ENCODE measurements at places on chromosomes 16 and 17.

DNA sequence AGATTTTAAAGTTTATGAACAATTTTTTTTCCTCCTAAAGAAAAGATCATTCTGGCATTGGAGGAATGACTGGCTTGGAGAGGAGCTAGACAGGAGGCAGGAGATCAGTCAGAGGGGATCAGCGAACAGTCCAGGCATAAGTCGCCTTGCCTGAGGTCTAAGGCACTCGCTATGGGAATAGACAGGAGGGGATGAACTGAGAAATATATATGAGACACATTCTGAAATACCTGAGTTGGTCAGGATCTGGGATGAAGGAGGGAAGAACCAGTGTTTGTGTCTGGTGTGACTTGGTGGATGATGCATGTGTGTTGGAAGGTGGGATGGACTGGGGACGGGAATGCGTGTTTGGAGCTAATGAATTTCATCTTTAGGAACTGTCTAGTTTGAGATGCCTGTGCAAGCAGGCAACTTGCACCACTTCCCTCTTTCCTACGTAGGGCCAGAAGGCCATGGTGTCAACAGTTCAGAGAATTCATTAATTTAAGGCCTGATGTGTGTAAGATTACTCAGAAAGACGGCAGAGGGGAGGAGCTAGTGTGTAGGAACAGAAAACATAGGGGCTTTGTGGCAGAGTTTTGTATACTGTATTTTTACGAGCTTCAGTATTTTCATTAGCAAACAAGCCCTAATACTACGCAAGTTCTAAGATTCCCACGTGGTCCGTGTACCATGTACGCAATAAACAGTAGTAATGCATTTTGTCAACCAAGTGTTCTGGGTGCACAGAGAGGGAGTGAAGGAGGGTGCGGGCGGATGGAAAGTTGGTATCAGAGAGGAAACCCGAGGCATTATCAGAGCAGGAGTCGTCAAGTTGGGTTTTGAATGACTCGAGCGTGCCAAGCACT is 825 bp downstream of the HEATR6 start:
- DNase-seq, result no peak
- peak overlapping the region; percentile 98 for H3K4me3 ChIP-seq
- peak overlapping the region; percentile 100 for H3K27ac ChIP-seq
- peaks cover 29% of the 10 kb centered on the region for H3K4me1 ChIP-seq
- H3K27me3 ChIP-seq, result no peaks in the 10 kb centered on the region

DNA sequence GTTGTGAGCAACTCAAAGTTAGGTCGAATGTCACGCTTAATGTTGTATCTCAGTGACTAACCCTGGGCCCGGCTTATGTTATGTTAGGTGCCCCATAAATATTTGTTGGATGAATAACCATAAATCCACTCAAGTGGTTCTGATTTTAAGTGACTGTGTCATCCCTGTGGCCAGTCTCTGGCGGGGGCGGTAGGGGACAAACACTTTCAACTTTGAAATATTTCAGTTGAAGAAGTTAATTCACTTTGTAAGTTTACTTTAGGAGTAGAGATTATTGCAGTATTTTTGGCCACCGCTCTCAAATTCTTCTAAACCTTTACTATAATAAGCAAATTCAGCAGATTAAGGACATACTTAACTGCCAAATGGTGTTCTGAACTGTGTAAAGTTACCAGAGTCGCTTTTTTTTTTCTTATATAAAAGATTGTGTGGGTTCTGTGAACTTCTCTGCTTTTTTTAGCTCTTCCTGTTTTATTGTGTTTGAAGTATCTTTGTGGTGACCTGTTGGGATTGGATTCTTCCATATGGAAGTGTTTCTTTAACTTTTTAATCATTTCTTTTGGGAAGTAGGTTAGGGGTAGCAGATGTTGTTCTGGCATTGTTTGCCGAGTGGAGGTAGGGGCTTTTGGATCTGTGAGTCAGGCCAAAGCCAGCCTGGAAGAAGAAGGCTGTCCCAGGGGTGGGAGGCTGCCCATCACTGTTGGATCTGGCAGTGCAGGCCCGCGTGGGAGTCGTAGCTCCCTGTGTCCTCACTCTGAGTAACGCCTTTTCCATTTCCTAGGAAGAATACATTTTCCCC is 61.4 kb upstream of the TBX2 start:
- H3K4me3 ChIP-seq, result no peak overlapping the region
- H3K36me3 ChIP-seq, result no peaks in the 10 kb centered on the region
- DNase-seq, result no peak
- H3K27me3 ChIP-seq, result no peaks in the 10 kb centered on the region
- no peak overlapping the region for H3K27ac ChIP-seq

GRCh38 chr17:54901230-54901822 is 674 bp downstream of the TOM1L1 start:
- no peak overlapping the region for H3K27ac ChIP-seq
- DNase-seq, result no peak
- no peaks in the 10 kb centered on the region for H3K36me3 ChIP-seq
- peaks cover 3% of the 10 kb centered on the region for H3K4me1 ChIP-seq
- peak overlapping the region; percentile 60 for H3K4me3 ChIP-seq
- peaks cover 40% of the 10 kb centered on the region for H3K27me3 ChIP-seq

DNA sequence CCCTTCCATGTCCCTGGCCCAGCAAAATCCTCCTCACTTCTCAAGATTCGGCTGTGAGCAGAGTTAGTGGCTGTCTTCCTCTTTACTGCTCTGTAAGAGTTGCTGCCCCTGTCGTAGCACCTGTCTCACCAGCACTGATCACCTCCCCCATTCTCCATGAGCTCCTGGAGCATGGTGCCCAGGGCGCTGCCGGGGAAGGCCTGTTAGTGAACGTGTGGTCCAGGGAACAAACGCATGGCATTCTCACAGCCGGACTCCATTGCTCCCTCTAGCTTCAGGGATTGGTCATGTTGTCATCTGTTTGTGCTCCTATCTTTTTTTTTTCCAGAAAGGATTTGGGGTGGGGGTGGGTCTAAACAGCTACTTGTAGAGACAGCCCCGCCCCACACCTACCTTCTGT is 141.2 kb downstream of the CMIP start:
- no peak for DNase-seq
- H3K36me3 ChIP-seq, result peaks cover 3% of the 10 kb centered on the region
- peaks cover 20% of the 10 kb centered on the region for H3K4me1 ChIP-seq
- no peaks in the 10 kb centered on the region for H3K27me3 ChIP-seq
- H3K27ac ChIP-seq, result no peak overlapping the region
- no peak overlapping the region for H3K4me3 ChIP-seq

GRCh38 chr16:57757326-57757786 is 21.8 kb downstream of the KATNB1 start:
- no peak overlapping the region for H3K4me3 ChIP-seq
- H3K36me3 ChIP-seq, result peaks cover 5% of the 10 kb centered on the region
- H3K27me3 ChIP-seq, result no peaks in the 10 kb centered on the region
- H3K4me1 ChIP-seq, result peaks cover 6% of the 10 kb centered on the region
- peak; percentile 79 for DNase-seq

GRCh38 chr16:67150047-67150832 is 558 bp downstream of the B3GNT9 start:
- DNase-seq, result peak; percentile 39
- H3K36me3 ChIP-seq, result peaks cover 46% of the 10 kb centered on the region
- peaks cover 19% of the 10 kb centered on the region for H3K4me1 ChIP-seq
- no peak overlapping the region for H3K27ac ChIP-seq
- H3K27me3 ChIP-seq, result peaks cover under 1% of the 10 kb centered on the region

DNA sequence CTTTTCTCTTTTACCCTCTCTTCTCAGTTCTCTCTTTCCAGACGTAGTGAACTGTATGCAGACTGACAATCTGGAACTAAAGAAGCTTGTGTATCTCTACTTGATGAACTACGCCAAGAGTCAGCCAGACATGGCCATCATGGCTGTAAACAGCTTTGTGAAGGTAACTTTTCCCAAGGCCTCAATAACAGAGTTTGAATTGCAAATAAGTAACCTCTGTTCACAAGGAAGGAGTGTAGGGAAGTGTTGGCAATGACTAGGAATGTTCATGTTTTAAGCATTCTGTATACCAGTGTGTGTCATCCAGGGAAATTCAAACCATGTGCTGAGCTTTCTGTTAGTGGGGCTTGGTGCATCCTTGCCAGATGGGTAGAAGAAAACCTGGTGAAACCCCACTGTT is 18.6 kb downstream of the AP2B1 start:
- H3K27me3 ChIP-seq, result no peaks in the 10 kb centered on the region
- peaks cover 59% of the 10 kb centered on the region for H3K36me3 ChIP-seq
- no peak overlapping the region for H3K27ac ChIP-seq
- DNase-seq, result no peak
- no peaks in the 10 kb centered on the region for H3K4me1 ChIP-seq

GRCh38 chr17:74851612-74852236 is 8.0 kb downstream of the GRIN2C start:
- no peak for DNase-seq
- peaks cover 8% of the 10 kb centered on the region for H3K4me1 ChIP-seq
- peaks cover 32% of the 10 kb centered on the region for H3K27me3 ChIP-seq
- H3K36me3 ChIP-seq, result no peaks in the 10 kb centered on the region

DNA sequence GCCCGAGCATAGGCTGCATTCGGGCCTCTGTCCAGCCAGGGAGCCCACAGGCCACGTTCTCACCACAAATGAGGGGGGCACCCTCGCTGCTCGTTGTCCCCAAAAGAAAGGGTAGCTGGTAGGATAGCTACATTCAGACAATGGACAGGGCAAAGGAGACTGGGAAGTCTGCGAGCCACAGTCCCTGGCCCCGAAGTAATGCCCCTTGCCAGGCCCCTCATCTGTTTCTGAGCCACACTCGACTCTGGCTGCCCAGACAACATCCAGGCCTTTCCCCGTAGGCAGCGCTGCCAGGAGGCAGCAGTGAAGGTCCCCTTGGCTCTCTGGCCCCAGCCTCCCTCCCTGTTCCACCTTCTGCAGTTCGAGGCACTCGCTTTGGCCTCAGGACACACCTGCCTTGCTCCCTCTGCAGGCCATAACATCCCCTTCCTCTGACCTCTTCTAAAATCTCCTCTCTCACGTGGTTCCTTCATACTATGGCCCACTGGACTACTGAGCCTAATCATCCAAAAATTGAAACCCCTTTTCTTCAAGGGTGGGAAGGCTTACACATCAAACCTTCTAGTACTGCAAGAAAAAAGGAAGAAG is 12.2 kb downstream of the AIPL1 start:
- peaks cover 14% of the 10 kb centered on the region for H3K4me1 ChIP-seq
- no peak for DNase-seq
- no peak overlapping the region for H3K4me3 ChIP-seq

DNA sequence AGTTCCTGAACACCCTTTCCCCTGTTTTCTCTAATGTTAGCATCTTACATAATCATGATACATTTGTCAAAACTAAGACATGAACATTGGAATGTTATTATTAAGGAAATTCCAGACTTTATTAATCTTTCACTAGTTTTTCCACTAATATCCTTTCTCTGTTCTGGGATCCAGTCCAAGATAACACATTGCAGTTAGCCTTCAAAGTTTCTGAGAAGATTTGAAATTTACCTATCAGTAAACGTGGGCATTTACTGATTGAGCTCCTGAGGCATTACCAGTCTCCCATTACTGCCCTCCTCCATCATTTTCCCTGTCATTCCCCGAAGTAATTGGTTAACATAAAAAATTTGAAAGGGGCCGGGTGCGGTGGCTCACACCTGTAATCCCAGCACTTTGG is 5.7 kb upstream of the CD300LG start:
- DNase-seq, result no peak
- H3K4me1 ChIP-seq, result peaks cover 2% of the 10 kb centered on the region
- no peaks in the 10 kb centered on the region for H3K36me3 ChIP-seq
- peaks cover 19% of the 10 kb centered on the region for H3K27me3 ChIP-seq
- H3K27ac ChIP-seq, result no peak overlapping the region

- H3K27ac ChIP-seq, result peak overlapping the region; percentile 31
- H3K4me3 ChIP-seq, result no peak overlapping the region
- H3K4me1 ChIP-seq, result peaks cover 14% of the 10 kb centered on the region
- peaks cover 48% of the 10 kb centered on the region for H3K36me3 ChIP-seq
- DNase-seq, result no peak
Observed at GRCh38 chr17:82911822-82912221, 72.0 kb upstream of the ZNF750 start.

GRCh38 chr17:15108992-15109391 is 156.1 kb downstream of the PMP22 start:
- no peaks in the 10 kb centered on the region for H3K27me3 ChIP-seq
- DNase-seq, result no peak
- no peak overlapping the region for H3K4me3 ChIP-seq
- H3K36me3 ChIP-seq, result no peaks in the 10 kb centered on the region
- H3K4me1 ChIP-seq, result peaks cover 2% of the 10 kb centered on the region
- no peak overlapping the region for H3K27ac ChIP-seq

- H3K27me3 ChIP-seq, result peaks cover 45% of the 10 kb centered on the region
- DNase-seq, result no peak
- H3K36me3 ChIP-seq, result no peaks in the 10 kb centered on the region
- no peak overlapping the region for H3K27ac ChIP-seq
Observed at GRCh38 chr16:49858200-49859124, 2.5 kb upstream of the ZNF423 start.

DNA sequence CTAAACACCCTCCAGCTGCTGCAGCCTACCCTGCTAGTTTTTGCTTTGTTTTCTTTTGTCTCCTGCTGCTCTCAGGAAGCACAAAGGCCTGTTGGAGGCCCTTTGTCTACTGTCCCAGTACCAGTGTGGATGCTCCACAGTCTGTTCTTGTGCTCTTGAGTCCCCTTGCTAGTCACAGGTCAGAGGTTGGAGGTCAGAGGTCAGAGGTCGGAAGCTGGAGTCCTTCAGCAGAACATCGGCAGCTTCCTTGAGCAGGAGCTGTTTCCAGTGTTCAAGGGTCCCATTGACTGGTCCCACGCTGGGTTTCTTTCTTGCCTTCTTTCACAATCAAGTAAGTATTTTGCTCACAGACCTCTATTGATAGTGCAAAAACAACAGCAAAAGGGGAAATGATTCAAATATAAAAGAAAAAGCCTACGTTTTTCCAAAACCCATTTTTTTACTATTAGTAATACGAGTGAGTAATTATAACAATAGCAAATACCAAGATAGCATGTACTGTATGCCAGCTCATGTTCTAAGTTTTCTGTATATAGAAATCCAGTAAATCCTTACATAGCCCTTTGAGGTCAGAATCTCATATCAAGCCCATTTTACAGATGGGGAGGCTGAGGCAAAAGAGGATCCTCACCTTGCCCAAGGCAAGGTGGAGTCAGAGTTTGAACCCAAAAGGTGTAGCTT is 10.9 kb upstream of the IL34 start:
- no peak for DNase-seq
- no peaks in the 10 kb centered on the region for H3K4me1 ChIP-seq
- H3K27me3 ChIP-seq, result no peaks in the 10 kb centered on the region
- H3K36me3 ChIP-seq, result no peaks in the 10 kb centered on the region
- no peak overlapping the region for H3K4me3 ChIP-seq
- H3K27ac ChIP-seq, result no peak overlapping the region

- H3K4me3 ChIP-seq, result no peak overlapping the region
- H3K4me1 ChIP-seq, result peaks cover 44% of the 10 kb centered on the region
- H3K36me3 ChIP-seq, result peaks cover 78% of the 10 kb centered on the region
- no peak for DNase-seq
- no peaks in the 10 kb centered on the region for H3K27me3 ChIP-seq
- H3K27ac ChIP-seq, result no peak overlapping the region
Observed at GRCh38 chr17:45222014-45222288, 266 bp downstream of the FMNL1 start.

GRCh38 chr17:4187076-4187475 is 44.1 kb downstream of the CYB5D2 start:
- H3K36me3 ChIP-seq, result peaks cover 61% of the 10 kb centered on the region
- H3K27ac ChIP-seq, result no peak overlapping the region
- H3K4me3 ChIP-seq, result no peak overlapping the region
- peaks cover 3% of the 10 kb centered on the region for H3K4me1 ChIP-seq
- H3K27me3 ChIP-seq, result no peaks in the 10 kb centered on the region

Data from activated T-helper 2 cell treated with anti-CD3 and anti-CD28 coated beads, Interferon-gamma antibody, Interleukin-2, Interleukin-4, amounts not matched to agents 10 μg/mL and 5 μg/mL and 100 μg/mL, durations not matched to agents 14 hours and 24 hours and 36 hours (primary cell).